ENCODE measurements at places on chromosomes 5 and 9.

- no peak for DNase-seq
These were observed 2.9 kb downstream of the SV2C start for GRCh38 chr5:76086095-76086494.

DNA sequence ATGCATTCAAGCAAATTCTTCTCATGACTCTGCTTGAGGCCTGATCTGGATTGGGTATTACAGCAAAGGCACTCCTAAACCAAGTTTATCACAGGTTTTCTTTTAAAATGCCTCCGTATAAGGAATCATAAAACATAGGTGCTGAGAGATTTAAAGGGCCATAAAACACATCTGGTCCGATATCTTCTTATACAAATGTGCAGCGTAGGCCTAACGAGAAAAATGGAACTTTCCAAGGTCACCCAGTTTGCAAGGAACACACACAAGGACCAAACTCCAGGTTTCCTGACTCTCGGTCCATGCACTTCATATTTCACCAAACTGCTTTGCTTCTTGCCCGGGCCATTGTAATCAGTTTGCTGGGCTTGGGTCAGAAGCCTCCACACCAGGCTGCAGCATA, 22.1 kb downstream of the SH3RF2 start:
- no peak for DNase-seq

- no peak for DNase-seq
These were observed 31.4 kb downstream of the LIX1 start for GRCh38 chr5:97111004-97111403.

DNA sequence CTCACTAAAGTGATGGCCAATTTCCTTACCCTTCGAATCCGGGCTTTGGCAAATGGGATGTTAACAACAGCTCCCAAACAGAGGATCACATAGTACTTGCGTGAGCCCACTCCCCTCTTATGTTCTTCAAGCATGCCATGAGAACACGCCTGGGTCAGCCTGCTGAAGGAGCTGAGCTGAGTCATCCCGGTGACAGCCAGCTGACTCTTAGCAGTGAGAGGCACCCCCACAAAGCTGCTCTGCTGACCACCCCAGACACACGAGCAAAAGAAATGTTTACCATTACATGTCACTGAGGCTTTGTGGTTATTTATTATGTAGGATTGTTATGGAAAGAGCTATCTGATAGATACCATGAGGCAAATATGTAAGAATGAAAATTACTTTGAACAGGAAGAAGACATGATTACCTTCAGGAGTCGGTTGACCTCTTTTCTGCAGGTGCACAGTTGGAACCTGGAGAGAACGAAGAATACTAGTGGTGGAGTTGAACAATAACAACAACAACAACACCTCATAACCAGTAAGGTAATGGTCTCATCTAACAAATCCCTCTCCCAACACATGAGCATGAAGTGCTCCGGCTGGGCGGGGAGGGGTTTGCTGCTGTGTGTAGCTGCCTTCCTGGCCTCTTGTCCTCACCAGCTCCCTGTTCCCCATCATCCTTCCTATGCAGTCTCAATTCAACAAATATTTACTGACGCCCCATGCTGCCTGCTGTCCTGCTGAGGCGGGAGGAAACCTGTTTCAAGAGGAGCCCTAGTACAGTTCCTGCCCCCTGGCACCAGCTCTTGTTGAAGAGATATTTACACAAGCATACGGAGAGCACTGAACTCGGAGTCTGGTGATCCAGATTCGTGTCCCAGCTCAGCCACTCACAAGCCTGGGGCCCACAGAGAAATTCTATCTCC, 69.4 kb upstream of the LHFPL2 start:
- no peak for DNase-seq

- DNase-seq, result no peak
These were observed 8.9 kb upstream of the NKD2 start for GRCh38 chr5:999724-1000123.

- DNase-seq, result no peak
These were observed 159.8 kb upstream of the MVB12B start for GRCh38 chr9:126166866-126167265.

- no peak for DNase-seq
These were observed 48.9 kb downstream of the SMC2 start for GRCh38 chr9:104142799-104143549.

- DNase-seq, result no peak
These were observed 25.5 kb downstream of the INSYN2B start for GRCh38 chr5:169954786-169955185.

DNA sequence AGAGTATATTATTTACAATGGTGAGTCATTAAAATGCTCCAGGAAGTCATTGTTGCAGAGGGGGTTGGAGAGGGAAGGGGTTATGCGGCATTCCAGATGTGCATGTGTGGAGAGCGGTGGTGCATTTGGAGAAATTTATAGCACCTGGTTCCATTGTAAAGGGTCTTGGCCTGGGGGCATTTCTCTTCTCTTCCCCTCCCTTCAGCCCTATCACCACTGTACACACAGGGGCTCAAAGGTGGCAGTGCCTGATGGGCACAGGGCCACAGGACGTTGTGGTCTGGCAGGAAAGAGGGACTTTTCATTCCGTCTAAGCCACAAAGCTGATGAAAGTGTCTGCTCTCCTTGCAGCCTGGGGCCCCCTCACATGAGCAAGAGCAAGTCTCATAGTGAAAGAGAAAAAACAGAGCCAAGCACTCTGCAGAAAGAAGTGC, 442.4 kb upstream of the ZNF462 start:
- no peak for DNase-seq

DNA sequence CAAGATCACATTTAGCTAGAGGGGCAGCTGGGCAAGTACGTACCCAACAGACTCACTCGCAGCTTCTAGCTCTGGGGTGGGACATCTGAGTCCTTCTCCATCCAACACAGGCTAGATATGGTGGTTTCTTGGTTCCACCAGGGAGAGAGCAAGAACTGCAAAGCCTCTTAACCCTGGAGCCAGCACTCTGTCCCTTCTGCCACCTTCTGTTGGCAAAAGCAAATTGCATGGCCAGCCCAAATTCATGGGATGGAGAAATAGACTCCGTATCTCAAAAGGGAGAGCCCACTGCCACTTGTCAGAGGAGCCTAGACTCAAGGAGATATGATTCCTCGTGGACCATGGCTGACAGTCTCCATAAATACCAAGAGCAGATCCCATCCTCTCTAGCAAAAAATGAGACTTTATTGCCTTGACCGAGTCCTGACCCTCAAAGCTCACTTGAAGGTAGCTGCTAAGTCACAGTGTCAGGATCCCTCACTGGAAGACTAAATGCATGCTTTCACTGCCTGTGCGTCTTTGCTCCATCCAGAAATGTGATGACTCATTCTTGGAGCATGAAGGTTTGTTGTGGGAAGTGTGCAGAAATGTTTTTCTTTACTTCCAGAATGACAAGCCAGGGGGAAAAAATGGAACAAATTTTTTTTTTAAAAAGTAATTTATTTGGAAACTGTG, 28.8 kb upstream of the ROR2 start:
- DNase-seq, result no peak

DNA sequence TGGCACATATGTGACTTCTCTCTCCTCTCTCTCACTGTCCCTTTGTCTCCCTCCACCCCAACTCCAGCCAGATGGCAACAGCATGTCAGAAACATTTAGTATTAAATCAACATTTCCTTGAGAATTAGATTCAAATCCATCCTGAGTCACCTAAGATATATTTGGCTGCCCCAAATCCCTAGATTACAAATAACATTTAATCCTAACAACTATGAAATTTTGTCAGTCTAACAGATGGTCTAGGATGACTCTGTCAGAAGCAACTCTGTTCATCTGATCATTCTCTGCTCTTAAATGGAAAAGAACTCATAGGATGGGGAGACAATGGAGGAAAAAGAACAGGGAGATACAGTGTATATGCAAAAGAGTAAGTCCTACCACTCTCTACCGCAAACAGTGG, 201.2 kb downstream of the TSSK1B start:
- DNase-seq, result no peak

GRCh38 chr5:36301858-36302603, at the start of gene RANBP3L:
Gene RANBP3L (minus strand): TSS chr5:36301902. CDS start chr5:36301416, 486 bp downstream.
- no peak for DNase-seq

DNA sequence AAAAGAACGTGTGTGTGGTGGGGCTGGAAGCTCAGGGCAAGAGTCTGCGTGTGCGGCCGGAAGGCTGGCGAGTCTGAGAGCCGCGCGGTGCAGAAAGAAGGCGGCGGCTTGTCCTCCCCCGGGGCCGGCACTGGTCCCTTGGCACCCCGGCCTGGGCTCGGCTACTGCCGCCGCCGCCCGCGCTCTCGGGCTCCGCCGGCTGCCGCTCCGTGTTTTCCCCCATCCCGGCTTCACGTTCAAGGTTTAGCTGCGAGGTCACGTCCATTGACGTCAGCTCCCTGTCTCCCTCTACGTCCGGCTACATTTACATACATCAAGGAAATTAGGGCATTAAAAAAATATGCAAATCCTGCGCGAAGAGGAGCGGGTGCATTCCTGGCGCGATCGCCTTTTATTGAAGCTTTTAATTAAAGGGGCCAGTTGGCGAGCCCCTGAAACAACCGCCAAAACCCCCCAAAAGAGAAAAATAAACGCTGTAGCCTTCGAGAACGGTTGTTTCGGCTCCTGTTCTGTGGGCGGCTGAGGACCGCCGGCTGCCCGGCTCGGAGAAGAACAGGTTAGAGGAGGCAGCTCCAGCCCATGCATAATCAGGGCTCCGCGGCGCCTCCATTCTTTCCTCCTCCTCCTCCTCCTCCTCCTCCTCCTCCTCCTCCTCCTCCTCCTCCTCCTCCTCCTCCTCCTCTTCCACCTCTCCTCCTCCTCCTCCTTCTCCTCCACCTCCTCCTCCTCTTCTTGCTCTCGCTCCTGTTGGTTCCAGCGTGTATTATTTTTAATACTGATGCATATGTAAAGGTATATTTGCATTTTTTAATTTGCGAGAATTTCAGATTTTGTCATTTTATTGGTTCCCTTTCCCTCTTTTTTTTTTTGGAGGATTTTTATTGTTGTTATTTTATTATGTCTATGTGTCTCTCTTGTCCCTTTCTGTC, 207.0 kb downstream of the MEF2C start:
- no peak for DNase-seq

- no peak for DNase-seq
These were observed 369.8 kb downstream of the TMEM232 start for GRCh38 chr5:110356677-110357076.

DNA sequence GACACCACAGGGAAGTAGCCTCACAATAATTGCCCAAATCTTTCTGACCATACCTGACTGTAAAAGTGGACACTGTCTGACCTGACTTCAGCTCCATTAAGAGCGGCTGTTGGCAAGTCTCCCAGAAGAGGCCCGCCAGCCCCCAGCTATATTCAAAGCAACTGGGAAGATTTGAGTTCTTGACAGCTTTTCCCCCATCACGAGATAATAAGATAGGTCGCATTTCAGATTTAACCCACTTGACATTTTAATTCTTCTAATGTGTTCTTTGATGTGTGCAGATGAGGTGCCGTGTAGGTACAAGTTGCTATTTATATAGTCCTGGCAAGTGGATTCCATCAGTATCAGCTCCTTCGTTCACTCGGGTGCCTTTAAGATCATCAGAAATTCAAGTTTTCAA, 345.7 kb downstream of the DRD1 start:
- DNase-seq, result no peak

GRCh38 chr5:173950829-173951228, 38.1 kb upstream of the C5orf47 start:
- DNase-seq, result no peak

DNA sequence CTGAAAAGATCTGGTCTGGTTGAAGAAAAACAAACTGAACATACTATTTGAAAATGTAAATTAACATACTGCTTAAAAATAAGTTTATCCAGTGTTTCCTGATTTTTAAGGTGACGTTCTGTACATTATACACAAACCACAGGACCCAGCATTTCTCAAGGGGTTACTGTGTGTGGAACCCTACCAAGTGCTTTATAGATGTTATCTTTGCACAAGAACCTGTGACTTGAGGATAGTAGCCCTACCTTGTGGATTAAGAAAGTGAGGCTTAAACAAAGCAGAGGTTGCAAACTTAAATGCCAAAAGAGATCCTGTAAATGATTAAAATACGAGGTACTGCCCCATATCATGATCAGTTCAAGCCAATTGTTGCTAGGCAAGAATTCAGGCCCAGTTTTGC, 4.7 kb downstream of the KLF9 start:
- no peak for DNase-seq

DNA sequence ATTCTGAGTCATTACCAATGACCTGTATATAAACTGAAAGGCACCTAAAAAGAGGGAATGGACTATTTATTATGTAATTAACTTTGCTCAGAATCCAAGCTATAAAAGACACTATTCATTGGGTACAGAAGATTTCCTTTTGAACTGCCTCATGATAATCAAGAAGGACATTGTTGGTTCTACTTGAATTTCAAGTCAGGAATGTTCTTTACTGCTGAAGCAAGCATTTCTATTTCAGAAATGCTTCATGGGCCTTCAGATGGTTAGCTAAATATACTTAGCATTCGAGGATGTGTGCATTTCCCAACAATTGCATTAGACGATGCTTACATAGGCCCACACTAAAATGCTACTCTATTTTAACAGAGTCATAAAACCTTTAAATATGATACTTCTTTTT, 658.2 kb upstream of the DMAC1 start:
- DNase-seq, result no peak

- DNase-seq, result no peak
These were observed 73.1 kb downstream of the TRPM3 start for GRCh38 chr9:71048280-71048679.

- DNase-seq, result no peak
These were observed 1.9 kb upstream of the DAP start for GRCh38 chr5:10762776-10763500.

All from stimulated activated CD4-positive, alpha-beta T cell treated with anti-CD3 and anti-CD28 coated beads, Interleukin-15, amount 100 ng/mL, for 1 hour (primary cell).